ENCODE measurements at places on chromosomes 1 and 21.
A peak's percentile ranks its signal among the peaks of the same experiment; 100 is the strongest.

GRCh38 chr1:55211863-55212262 is 3.3 kb downstream of the USP24 start:
- DNase-seq, result no peak

- no peak for DNase-seq
Observed at GRCh38 chr1:82371844-82372498, 571.2 kb downstream of the ADGRL2 start.

GRCh38 chr1:116401646-116402176 is 28.7 kb downstream of the ATP1A1 start:
- no peak for DNase-seq

GRCh38 chr1:9471679-9472078 is 67.6 kb upstream of the SLC25A33 start:
- DNase-seq, result no peak

DNA sequence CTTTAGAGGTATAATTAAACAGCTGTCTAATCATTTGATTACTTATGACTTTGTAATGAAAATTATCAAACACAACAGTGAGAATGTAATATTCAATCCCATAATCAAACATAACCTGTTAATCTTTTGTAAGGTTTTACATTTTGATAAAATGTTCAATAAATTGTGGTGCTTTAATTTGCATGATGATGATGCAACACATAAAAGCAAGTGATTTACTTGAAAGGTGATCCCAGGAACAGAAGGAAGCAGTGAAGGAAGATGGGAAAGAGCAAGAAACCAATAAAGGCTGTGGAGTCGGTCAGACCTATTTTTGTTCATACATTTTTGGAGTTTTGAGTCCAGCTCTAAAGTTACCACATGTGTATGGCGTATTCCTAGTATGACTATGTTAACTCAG is 29.6 kb downstream of the ZNF695 start:
- DNase-seq, result no peak

DNA sequence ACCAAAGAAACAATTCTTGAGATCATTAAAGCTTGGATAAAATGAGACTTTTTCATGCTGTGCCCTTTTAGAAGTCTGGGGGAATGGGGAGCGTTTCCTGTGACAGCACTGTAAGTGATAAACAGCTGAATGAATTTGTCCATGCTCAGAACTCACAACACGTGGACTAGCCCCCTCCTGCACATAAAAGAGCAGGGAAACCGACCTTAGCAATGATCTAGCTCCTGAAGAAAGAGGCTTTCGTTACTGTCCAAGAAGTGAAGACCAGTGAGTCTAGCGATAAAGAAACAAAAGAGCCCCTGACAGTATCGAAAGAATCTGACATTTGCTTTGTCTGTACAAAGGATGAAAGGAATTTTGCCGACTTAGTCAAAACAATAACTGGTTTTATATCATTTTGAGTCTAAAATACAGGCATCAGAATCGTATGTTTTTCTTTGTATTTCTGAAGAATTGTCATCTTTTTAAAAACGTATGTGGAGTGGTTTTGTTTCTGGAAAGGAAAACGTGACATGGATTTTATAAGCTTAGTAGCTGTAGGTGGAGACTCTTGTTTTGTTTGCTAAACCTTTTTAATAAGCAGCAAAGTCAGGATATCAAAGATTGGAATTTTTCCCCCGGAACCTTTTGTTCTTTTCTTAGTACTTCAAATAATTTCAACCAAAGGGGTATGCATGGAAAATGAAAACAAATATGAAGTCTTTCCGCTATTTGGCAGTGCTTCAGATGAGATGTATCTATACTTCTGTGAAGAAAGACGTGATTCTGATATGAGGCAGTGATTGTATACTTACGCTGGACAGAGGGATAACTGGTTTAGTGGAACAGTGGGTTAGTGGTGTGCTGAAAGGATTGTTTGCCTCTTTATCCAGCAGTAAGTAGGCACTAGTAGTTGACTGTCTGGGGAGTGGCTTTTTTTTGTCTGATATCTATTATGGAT is 61.0 kb downstream of the MAST2 start:
- no peak for DNase-seq

- peak; percentile 24 for DNase-seq
Observed at GRCh38 chr1:56973923-56974742, 8.3 kb upstream of the C8B start.

DNA sequence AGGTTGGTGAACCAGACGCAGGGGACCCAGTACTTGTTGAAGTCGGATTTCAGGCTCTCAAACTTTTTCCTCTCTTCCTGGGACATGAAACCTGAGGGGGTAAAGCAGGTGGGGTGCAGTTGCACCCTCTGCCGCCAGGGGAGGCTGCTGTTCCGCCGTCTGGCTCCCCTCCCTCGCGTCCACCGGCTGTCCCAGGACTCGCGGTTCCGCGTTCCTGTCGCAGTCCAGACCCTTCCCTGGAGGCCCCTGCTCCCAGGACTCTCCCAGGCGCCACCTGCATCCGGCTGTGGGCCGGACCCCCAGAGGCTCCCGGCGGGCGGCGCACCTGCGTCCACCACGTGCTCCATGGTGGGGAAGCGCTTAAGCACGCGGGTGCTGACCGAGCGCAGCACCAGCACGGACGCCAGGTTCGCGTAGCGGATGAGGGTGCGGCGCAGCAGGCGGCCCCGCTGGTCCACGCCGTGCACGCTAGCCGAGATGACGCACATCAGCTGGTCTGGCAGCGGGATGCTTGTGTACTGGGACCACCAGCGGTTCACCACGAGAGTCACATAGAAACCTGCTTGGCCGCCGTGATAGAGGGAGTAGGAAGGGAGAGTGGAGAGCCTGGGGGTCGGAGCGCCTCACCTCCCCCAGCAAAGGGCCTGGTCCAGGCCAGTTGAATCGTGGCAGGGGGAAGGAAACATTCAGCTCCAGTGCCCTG is 1.7 kb downstream of the BEST4 start:
- DNase-seq, result peak; percentile 70

DNA sequence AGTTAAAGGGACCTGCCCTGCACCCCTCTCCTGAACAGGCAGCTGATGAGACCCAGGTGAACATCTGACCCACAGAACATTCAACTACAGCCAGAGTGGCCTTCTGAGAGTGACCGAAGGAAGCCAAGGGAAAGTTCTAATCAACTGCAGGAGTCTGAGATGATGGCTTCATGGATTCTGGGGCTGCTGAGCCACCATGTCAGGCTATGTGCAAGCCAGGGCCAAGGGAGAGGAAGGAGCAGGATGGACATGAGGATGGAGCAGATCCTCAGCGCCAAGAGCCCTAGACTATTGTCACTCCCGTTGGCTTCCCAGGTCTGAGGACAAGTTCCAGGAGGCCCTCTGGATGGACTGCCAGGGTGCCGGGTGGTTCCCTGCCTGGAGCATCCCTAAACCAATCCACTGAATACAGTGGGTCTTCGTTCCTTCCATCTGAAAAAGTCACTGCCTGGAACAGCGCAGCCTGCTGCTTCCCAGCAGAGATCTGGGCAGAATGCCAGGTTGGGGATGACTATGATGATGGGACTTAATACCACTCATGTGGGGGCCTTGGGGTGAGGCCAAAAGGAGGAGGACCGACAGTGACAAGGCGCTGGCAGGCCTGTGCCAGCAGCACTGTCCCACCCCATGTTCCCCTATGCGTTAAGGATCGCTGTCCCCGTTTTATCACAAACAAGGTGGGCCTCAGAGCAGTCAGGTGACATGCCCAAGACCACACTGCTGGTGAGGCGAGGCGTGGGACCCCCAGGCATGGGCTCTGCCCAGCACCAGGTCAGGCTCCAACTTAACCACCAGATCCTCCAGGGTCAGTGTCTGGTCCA is 19.8 kb downstream of the SPOCD1 start:
- DNase-seq, result peak; percentile 66

GRCh38 chr21:38733972-38734546 is 71.7 kb upstream of the ETS2 start:
- peak; percentile 84 for DNase-seq

DNA sequence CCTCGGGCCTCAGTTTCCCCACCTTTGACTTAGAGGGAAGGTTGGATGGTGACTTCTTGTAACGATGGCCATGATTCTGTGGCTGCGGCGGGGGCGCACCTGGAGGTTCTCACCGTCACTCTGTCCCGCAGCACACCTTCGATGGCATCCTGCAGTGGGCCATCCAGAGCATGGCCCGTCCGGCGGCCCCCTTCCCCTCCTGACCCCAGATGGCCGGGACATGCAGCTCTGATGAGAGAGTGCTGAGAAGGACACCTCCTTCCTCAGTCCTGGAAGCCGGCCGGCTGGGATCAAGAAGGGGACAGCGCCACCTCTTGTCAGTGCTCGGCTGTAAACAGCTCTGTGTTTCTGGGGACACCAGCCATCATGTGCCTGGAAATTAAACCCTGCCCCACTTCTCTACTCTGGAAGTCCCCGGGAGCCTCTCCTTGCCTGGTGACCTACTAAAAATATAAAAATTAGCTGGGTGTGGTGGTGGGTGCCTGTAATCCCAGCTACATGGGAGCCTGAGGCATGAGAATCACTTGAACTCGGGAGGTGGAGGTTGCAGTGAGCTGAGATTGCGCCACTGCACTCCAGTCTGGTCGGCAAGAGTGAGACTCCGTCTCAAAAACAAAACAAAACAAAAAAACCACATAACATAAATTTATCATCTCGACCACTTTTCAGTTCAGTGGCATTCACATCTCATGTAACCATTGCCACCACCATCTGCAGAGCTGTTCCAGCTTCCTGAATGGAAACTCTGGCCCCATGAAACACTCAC is 2.1 kb upstream of the PFKL start:
- DNase-seq, result peak; percentile 93

DNA sequence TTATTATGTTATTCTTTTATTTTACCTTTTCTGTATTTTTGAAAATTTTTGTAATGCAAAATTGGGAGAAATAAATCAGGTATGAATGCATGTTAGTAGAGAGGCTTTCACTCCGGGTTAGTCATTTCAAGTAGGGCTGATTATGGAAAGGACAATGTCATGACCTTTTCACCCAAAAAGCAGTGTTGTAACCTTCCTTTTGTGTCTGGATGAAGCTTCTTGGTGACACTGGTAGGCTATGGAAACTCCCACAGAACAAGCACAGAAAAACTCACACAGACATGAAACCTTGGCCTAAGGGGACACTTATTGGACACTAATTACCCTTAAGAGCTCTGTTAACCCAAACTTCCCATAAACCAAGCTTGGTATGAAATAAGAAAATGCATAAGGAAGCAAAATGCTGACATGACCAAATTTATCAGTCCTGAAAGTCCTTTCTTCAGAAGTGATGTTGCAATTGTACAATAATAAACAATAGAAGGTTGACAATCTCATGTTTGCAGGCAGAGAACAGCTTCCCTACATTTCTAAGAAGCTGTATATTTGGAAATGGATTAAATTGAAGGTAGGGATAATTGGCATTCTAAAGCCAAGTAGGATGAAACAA is 70.0 kb upstream of the KCNJ15 start:
- no peak for DNase-seq

DNA sequence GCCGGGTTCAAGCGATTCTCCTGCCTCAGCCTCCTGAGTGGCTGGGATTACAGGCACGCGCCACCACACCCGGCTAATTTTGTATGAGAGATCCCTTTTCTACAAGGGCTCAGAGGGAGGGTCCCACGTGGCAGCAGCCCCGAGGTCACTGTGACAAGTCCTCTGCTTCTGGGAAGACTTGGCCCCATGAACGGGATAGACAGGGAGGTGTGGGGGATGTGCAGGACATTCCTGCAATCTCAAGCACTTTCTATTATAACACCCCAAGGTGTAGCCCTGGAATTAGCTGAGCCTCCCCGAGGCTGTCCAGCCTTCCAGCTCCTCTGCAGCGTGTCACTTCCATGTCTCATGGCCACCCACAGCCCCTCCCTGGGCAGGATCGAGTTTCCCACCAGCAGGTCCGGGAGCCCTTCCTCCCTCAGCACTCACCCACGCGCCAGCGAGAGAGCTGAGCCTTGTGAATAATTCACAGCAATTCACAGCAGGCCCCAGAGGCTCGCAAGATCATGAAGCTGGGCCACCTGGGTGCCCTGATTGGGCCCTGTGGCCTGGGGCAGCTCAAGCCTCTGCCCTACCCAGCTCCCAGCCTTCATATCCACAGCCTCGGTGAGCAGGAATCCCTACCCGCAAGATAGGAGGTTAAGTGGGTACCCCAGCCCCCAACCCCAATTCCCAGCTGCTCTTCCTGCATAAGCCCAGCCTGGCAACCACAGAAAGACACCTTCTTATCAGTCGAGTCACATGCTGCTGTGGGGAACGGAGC is 22.8 kb upstream of the RNU1-4 start:
- no peak for DNase-seq

- no peak for DNase-seq
Observed at GRCh38 chr1:29320156-29320940, 84.0 kb downstream of the PTPRU start.

DNA sequence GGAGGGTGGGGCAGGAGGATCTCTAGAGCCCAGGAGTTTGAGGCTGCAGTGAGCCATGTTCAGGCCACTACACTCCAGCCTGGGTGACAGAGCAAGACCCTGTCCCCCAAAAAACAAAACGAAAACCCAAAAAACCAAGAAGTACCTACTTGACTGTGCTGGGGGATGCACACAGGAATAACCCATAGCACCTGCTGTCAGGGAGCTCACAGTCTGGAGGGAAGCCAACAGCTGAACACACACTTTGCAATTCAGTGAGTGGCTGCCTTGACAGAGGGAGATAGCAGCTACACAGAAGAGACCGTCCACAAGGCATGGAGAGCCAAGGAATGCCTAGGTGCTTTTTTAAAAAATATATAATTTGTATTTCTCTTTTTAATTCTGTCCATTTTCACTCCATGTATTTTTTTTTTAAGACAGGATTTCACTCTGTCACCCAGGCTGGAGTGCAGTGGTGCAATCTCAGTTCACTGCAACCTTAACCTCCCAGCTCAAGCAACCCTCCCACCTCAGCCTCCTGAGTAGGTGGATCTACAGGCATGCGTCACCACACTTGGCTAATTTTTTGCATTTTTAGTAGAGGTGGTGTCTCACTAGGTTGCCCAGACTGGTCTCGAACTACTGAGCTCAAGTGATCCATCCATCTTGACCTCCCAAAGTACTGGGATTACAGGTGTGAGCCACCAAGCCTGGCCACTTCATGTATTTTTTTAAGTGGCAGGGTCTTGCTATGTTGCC is 68.7 kb downstream of the NID1 start:
- DNase-seq, result no peak

GRCh38 chr1:24420547-24420946 is 4.9 kb downstream of the NIPAL3 start:
- DNase-seq, result peak; percentile 23

- no peak for DNase-seq
Observed at GRCh38 chr1:169722779-169723178, 11.1 kb downstream of the SELE start.

GRCh38 chr21:38804789-38805327 is 871 bp upstream of the ETS2 start:
- peak; percentile 67 for DNase-seq

DNA sequence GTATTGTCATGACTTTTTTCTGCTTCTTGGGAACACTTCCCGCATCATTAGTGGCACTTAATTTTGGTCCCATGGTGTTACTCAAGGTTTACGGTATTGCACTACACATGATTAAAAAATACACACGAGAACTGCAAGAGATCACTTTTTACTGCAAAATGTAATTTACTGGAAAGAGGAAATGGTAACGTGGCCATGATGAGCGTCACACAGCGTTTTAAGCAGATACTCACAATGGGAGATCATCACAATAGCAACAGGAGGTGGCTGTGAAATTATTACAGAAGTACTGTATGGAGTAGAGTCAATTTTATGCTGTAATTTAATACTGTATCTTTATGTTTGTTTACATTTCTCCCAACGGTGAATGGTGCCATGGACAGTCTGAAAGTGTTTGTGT is 1510.3 kb downstream of the AMY1C start:
- no peak for DNase-seq
